ENCODE measurements at places on chromosomes 4 and X.

DNA sequence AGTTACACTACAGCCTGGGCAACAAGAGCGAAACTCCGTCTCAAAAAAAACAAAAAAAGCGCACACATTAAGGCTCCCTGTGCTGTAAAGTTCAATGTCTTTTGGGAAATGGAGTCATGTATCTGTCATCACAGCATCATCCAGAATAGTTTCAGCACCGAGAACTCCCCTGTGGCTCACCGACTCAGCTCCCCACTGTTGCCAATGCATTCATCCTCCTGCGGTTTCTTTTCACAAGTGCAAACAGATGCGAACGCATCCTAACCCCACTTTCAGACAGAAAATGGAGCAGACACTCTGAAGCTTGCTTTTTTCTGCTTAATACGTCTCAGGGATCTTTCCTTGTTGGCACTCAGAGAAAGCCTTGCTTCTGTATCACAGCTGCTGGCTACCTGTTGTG is 13.8 kb upstream of the SH3TC1 start:
- no peak for DNase-seq

DNA sequence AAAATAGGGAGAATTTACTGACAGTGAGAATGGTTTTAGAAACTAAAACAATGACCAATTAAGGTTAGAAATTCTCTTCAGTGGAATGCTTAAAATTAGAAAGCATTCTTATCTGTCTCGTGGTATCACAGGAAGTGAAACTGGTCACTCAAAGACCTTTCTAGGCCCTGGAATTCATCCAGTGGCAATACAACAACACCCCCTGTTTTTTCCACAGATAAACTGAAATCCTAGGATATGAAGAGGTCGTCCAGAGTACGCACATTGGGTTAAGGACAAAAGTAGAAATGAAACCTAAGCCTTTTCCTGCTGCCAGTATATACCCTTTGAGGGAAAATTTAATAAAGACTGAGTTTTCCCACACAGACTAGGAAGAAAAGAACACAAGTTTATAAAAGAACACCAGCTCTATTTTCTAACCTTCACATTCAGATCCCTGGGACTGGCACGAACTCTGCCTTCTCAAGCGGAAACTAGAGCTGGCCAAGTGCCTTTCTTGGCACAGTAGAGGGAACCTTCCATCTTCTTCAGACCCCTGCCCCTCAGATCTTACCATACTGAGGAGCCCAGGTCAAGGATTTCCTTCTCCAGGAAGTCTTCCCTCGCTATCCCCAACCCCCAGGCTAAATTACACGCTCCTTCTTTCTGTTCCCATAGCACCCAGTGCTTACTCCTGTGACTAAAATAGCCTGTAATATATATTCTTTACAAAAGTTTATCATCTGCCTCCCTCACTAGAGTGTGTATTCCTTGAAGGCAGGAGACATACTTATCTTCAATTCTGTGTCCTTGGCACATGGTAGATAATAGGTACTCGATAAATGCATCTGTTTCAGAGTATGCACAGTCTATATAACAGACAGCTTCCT is 16.9 kb downstream of the LHFPL1 start:
- DNase-seq = no peak

- DNase-seq = peak; percentile 15
These were observed 26.9 kb downstream of the UTP14A start for GRCh38 chrX:129932821-129933321.

DNA sequence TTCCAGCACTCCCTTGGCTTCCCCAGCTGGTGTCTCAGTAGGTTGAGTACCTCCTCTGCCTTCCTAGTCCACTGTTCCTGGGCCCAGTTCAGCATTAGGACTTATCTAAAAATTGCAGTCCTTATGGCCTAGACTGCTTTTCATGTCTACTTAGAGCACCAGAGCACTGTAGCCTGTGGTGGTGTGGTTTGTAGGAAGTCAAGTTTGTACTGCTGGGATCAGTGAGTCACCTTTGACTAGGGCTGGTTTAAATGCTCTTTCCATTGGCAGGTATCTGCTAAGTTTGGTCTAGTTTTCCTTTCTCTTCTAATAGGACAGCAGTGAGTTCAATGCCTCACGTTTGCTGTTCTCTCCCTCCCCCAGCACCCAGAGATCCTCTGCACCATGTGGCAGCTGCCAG is 233.6 kb upstream of the WDFY3 start:
- no peak for DNase-seq

DNA sequence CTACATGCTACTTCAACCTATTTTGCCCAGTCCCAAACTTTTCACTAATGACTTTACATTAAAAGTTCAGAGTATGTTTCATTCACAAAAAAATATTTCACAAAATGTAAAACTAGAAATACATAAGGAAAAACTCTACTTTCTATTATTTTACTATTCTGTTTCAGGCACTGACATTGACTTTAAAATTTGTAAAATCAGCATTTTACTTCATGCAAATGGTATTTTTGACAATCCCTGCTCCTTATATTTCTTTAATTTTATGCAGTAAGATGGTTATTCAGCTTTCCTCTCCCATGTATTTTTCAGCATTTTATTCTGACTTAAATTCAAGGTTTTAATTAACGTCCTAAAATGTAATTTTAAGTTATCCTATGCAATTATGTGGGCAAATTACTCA is 178.5 kb downstream of the COL25A1 start:
- DNase-seq = no peak

DNA sequence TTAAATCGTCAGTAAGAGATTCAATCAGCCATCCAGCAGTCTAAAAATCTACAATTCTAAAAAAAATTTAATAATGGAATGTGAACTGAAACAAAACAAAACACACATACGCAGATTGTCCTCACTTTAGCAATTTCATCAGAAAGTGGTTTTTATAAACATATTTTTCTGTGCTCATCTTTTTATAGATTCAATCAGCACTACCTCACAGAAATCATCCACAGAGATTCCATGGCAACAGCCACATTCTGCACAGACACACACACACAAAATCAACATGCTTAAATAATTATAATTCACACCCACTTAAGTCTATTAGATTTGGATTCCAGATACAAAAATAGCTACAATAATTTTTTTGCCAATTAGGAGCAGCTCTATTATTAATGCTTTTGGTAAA is 149.0 kb upstream of the KCNIP4 start:
- DNase-seq = no peak

- DNase-seq = peak; percentile 1
These were observed 202.7 kb downstream of the NR3C2 start for GRCh38 chr4:148239494-148239985.

DNA sequence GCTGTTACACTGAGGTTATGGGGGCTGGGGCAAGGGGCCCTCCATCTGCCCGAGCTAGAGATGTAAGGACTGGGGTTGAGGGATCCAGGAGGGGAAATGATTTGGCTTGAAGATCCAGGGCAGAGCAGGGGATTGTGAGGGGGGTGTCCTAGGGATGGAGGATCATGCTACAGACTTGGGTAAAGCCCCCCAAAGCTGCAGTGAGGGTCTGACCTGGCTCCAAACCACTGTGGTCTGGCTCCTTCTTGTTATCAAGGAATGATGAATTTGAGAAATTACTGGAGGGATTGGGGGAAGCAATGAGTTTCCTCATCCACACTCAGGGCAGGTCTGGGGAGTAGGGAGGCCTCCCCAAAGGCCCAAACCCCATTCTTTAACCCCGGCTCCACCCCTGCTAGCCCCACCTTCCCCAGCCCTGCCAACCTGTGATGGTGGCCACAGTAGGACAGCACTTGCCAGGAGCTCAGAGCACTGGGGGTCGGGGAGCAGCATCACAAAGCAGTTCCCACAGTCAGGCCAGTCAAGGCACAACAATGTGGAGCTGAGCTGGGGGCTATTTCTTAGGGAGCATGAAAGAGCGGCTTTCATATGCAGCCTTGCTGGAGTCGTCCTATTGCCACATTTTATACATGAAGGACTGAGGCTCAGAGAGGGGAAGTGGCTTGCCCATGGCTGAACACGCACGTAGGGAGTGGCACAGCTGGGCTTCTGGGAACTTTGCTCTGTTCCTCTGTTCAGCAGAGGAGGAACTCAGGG is 165.5 kb downstream of the EFNB1 start:
- no peak for DNase-seq

- DNase-seq = no peak
These were observed 72.4 kb upstream of the MSANTD1 start for GRCh38 chr4:3176367-3177229.

DNA sequence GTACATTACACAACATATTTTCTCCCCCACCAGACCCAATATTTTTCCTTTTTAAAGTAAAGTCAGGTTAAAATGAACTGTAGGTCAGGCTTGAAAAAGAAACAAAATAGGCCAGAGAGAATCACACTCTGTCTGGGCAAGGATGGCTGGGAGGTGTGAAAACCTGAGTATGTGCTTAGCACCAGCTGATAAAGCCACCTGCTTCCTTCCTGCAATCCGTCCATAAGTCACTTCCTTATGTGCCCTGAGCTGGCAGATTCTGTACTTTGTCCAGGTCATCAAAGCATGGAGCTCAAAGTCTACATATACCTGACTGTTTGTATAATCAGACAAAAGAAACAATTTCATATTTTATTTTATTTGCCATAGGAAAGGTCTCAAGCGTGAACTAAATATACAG is 37.7 kb downstream of the ANTXR2 start:
- peak; percentile 69 for DNase-seq

GRCh38 chr4:83605744-83606172 is 69.8 kb downstream of the GPAT3 start:
- DNase-seq = no peak

DNA sequence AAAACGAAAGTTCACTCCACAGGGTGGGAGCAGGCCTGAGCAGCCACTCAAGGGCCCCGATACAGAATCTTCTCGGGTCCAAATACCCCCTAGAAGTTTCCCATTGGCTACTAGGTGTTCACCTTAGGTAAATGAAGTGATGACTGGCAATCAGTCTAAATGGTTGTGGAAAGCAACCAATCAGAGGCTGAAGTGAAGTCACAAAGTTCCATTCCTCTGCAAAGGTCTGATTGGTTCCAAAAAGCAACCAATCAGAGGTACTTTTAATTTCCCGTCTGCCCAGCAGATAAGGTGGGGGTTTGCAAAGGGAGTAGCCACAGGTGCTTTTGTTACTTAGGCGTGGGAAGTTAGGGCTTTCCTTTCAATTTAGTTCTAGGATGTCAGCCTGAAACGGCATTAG is 58.2 kb upstream of the NKAP start:
- DNase-seq = no peak

GRCh38 chr4:125728568-125728967 is 413.8 kb downstream of the FAT4 start:
- DNase-seq = no peak

DNA sequence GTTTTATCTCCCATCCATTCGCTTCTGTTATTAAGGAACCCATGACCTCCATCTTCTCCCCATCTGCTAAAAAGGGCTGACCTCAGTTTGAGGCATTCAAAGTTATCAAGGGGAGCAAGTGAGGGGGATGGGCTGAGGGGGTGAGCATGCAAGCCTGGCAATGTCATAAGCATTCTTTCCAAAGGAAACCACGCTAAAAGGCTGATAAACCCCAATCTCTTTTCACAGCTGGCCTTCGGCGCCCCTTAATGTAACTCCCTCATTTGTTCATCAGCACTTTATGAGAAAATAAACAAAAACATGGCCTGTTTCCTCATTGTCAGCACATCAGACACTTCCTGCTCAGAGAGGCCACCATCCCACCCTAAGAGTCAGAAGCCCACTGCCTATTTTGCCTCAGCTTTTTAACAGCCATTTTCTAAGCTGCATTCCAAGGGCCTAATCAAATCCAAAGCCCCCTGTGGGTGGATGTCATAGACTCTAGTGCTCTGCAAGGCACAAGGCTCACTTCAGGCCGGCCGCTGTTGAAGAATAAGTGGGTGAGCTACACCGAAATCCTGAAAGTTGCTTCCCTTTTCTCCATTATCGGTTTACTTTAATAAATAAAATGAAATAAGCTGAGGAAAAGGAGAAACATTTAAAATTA is 92.0 kb upstream of the SRD5A3 start:
- DNase-seq = no peak

- no peak for DNase-seq
These were observed at the start of gene CYTL1 for GRCh38 chr4:5019274-5019673. Gene CYTL1 (minus strand): TSS chr4:5019458. CDS start chr4:5019445, 13 bp downstream.

DNA sequence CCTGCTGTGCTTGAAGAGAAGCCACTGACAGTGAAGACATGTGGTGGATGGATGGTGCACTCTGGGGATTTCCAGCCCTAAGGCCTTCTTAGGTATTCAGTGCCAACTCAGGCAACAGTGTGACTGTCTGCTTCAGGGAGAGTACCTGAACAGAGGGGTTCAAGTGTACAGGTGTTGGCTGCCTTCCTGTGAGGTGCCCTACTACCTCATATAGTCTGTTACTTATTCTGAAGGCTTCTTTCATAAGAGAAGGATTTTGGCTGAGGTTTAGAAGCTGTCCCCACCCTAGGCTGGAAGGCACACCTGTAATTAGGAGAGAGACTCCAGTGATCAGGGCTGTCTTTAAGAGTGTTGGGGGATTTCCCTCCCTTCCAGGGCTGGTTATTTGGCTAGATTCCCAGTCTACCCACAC is 1.8 kb downstream of the FTHL17 start:
- no peak for DNase-seq

DNA sequence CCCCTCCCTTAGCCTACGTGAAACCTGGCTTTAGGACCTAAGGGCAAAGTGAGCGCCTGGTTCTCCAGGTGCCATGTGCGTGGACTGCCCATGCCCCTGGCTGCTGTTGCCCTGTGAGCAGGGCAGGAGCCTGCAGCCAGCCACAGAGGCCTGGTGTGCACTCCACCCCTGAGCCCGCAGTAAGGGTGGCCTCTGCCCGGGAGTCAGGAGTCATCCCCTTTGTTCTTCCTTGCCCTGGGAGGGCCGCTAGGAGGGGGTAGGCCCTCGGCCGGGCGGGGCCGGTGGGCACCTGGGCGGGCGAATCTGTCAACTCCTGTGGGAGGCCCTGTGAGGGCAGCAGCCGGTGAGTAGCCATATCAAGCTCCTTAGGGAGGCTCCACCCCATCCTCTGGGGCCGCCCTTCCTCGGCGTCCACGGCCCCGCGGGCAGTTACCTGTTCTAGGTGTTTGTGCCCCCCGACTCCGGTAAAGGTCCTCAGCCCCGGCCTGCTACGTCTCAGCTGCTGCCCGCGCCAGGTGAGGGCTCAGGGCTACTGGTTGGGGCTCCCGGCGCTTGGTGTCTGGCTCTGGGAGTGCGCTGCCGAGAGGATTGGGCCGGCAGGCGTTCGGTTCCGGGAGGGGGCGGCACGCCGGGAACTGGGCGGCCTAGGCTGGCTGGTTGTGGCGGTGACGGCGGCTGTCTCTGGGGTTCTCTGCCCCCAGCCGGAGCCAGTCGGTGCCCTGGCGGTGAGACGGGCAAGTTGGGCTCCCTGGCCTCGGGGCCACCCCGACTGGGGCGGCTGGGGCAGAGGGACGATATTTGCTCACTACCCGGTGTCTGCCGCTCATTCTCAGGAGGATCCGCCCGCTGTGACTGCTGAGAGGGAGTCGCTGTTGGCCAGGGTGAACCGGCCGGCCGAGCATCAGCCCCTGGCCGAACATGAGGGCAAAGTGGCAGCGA is 1060.2 kb downstream of the TECRL start:
- DNase-seq = no peak

- DNase-seq = no peak
These were observed 37.6 kb downstream of the C4orf50 start for GRCh38 chr4:5980436-5981155.

- no peak for DNase-seq
These were observed 35.6 kb downstream of the COMMD8 start for GRCh38 chr4:47427935-47428334.

- no peak for DNase-seq
These were observed 102.6 kb downstream of the PDE5A start for GRCh38 chr4:119525771-119526712.
